Activated T-cell treated with anti-CD3 and anti-CD28 coated beads for 24 hours (primary cell): ENCODE measurements at places on chromosomes 6 and 20.

GRCh38 chr20:43955062-43955749, 40.6 kb downstream of the TOX2 start:
- peak; percentile 49 for DNase-seq

DNA sequence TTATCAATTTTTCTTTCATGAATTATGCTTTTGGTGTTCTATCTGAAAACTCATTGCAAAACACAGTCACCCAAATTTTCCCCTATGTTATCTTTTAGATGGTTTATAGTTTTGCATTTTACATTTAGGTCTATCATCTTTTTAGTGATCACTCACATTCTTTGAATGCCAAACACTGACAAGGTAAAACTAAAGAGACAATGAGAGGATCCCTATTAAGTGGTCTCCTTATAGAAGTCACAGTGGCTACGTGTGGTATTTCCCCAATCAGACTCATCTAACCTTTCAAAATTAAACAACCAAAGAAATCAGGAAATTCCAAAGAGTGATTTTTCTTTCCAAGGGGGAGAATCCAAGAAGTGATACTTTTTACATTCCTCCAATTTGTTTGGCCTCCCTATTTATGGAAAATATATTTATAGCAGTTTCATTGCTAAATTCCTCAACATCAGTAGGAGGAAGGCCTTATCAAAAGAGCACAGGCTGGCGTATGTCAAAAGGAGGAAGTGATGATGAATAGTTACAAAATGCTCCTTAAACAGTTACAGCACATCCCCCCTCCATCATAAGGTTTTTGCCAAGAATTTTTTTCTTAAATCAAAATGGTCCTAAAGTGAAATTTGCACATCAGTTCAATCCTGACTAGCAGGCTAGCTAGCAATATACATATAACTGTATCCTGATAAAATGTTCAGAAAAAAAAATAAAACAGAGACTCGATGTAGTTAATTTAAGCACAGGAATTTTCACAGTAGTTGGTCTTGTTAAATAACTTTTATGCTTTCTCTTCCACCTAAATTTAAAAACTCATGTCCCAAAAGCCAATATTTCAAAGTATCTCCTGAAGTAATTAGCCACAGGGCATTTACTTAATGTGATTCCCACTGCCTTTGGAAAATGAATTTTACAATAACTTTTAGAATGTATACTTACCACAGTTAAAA, 76.2 kb upstream of the IPCEF1 start:
- DNase-seq: no peak

DNA sequence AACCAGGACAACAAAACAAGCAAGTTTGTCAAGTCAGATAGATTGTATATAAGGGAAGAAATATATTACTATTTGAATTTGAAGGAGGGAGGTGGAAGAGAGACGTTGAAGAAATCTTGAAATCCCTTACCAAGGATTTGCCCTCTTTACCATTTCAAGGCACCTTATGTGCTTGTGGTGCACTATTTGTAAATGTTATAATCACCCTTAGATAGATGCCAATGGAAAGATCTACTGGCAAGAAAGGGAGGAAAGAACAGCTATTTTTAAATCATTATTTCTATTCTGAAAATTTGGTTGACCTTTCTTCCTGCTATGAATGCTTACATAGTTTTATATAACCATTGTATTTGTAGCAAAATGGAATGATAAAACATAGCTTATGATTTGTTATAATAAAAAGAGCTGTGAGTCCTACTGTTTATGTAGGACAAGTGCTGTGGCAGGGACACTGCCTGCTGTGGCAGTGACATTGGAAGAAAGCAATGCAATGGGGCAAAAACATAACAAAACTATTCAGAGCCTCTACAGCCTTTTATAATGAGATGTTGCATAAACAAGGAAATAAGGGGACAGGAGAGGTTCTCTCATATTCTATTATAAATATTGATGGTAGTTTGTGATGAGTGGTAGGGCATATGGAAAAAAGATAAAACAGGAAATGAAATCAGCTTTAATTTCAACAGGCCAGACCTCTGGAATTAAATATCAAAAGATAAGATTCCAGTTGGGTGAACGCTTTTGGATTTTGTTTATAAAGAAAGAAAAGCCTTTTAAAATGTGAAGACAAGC, 1145.2 kb upstream of the GJE1 start:
- DNase-seq: no peak

GRCh38 chr20:63617092-63617875, 9.6 kb downstream of the GMEB2 start:
- no peak for DNase-seq

- no peak for DNase-seq
Observed at GRCh38 chr6:94751641-94752329, 825.5 kb upstream of the MANEA start.

DNA sequence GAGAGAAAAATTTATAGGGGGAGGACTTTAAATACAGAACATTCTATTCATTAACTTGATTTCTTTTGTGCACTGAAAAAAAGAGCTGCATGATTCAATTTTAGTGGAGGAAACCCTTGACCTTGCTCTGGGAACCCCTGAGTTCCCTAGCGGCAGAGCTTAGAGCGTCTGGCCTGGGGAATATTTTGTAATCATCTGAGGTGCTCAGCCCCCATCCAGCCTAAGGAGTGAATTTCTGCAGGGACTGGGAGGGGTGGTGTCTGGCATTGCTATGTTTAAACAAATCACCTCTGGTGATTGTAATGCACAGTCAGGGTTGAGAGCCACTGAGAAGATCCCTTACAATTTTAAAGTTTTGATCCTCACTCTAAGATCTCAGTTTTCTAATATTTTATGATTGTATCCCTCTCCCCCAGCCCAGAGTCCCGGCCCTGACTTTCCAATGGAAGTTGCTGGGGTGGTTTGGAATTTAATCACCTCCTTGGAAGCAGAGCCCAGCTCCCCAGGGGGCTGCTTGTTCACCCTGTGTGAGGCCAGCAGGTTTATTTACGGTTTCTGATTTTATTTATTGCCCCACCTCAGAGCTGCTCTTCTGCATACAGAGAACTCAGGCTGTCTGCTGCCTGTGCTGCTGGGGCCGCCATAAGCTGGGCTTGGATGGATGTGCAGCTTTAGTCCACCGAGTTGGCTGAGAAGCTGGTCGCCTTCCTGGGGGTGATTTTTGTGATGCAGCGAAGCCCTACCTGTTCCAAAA, 263.1 kb downstream of the LRFN2 start:
- no peak for DNase-seq

- no peak for DNase-seq
Observed at GRCh38 chr6:157429248-157429647, 48.3 kb downstream of the ZDHHC14 start.

GRCh38 chr20:54474866-54475265, 527 bp upstream of the DOK5 start:
- DNase-seq: no peak

DNA sequence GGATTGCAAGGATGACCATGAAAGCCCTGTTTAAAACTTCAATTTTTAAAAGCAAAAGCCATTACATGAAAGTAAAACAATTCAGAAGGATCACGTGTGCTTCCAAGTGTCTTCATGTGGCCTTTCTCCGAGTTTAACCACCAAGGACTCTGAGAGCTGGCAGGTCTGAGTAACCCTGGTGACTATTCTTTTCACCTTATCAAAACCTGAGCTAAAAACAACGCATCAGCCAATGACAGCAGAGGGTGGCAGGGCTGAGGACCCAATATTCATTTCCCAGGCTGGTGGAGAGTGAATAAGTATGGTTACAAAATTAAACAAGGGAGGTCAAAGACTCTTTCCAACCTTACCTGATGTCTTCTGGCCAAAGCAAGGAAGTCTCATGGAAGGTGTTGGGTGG, 46.7 kb downstream of the DNAAF9 start:
- no peak for DNase-seq

DNA sequence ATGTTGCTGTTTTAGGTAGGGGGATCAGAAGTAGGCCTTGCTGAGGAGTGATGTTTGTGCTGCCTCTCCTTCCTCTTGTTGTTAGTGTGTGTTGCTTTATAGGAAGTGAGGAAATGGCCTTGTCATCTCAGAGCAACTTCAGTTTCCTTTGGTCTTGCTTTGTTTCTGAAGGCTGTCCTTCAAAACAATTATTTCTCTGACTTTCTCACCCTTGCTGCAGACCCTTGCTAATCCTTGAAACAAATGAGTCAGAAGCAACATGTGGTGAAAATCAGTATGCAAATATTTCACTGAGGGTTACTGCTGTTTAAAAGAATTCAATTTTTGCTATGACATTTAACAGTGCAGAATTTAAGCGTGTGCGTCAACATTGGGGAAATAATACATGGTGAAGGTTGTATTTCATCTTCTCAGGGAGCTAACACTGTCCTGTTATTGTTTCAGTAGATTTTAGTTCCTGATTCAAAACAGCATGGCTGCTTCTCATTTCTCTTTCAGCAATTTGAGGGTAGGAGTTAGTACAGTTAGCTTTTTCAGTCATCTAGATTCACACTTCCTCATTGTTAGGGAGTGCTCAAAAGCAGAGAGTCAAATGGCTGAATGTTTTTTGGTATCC, 13.8 kb downstream of the RNF144B start:
- DNase-seq: no peak

GRCh38 chr6:25405442-25405841, 126.3 kb downstream of the CARMIL1 start:
- no peak for DNase-seq

- DNase-seq: no peak
Observed at GRCh38 chr6:124670801-124671200, 291.4 kb upstream of the RNF217 start.

DNA sequence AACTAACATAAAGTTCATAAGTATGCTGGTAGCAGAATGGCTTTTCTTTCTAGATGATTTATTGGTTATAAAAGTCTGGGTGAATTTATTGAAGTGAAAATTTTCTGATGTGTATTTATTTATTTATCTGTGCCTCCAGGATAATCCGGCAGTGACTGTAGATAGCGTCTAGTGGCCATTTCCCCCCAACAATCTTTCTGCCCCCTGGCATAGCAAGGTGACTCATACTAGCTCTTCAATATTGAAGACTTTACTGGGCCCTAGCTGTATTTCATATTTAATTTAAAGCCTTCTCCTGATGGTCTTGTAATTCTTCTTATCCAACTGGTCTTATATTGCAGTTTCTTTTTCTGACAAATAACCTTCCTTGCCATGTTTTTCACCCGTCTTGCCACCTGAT, 154.1 kb upstream of the SGK1 start:
- no peak for DNase-seq

DNA sequence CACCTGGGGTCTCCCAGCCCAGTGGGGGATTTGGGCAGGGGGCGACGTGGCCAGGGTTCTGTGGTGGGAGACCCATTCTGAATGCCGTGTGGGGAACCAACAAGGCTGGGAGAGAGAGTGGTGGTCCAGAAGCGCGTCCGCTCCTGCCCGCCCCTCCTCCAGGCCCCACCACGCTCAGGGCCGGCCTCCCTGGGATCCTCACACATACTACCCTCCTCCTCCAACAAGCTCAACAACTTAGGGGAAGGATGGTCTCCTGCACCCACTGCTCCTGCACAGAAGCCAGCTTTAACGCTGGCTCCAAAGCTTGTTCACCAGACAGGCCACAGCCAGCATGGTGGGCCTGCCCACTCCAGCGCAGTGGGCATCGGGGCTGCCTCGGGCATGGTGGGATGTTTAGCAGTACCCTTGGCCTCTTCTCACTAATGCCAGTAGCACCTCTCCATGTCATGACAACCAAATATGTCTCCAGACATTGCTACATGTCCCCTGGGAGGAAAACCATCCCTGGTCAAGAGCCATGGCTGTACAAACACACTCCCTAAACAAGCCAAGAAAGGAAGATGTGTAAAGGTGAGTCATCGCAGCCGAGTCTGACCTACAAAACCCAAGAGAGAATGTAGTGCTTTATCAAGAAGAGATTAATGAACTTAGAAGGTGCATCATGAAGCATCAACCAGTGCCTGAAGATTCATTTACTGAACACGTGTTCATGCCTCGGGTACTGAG, 75.7 kb downstream of the BMP7 start:
- no peak for DNase-seq

DNA sequence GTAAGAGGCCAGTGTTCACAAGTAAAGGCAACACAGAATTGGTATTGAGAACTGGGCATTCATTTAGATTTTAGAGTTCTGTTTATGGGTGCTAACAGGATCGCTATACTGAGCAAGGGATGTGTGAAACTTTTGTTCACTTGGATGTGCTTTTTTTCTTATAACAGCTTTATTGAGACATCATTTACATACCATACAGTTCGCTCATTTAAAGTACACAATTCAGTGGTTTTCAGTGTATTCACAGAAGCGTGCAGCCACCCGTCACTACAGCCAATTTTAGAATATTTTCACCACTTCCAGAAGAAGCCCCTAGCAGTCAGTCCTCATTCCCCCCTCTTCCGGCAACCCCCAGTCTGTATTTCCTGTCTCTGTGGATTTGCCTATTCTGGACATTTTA, 48.7 kb downstream of the GFRA4 start:
- no peak for DNase-seq

DNA sequence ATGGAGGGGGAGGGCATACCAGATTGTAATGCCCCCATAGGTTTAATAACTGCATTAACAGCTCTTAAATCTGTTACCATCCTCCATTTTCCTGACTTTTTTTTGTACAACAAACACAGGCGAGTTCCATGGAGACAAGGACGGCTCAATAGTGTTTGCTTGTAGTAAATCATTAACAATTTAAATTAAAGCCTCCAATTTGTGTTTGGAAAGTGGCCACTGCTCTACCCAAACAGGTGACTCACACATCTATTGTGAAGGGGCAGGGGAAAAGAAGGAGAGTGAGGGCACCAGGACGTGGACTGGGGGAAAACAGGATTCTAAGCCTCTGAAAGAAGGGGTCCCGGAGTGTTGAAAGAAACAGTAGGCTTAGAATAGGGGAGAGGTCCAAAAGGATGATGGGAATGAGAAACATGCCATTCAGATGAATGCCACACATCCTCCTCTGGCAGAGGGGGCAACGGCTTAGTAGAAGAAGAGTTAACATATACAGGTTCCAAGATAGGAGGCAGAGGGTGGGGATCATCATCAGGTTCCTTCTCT, 6.9 kb downstream of the GLYATL3 start:
- no peak for DNase-seq

DNA sequence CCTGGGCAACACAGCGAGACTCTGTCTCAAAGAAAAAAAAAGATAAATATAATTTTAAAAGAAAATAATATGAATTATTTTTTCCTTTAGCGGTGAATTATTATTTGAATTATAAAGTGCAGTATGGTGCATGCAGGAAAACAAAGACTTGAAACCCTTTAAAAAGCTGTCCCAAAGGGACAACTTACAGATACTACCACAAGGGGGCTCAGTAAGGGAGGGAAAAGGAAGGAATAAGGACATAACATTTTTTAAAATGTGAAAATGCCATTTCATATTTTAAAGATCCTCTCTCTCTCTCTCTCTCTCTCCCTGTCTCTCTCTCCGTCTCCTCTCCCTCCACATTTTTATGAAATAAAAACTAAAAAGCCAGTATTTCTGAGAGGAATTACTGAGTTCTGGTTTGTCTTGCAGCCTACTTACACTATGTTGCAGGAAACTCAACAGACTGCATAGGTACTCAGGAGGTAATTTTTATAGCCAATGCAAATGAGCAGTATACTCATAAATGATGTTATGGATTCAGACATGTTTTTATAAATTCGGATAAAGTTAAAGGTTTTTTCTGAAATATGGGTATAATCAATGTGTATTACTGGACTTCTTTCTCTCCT, 455.0 kb upstream of the GJE1 start:
- no peak for DNase-seq

GRCh38 chr6:10733151-10733715, 10.4 kb downstream of the TMEM14C start:
- DNase-seq: no peak

GRCh38 chr20:18007534-18008292, 38.9 kb downstream of the MGME1 start:
- no peak for DNase-seq

GRCh38 chr6:28953039-28953584, 29.3 kb upstream of the TRIM27 start:
- DNase-seq: peak; percentile 64
